Transverse colon (tissue), 4 donors: ENCODE measurements at places on chromosomes 1 and 21.

DNA sequence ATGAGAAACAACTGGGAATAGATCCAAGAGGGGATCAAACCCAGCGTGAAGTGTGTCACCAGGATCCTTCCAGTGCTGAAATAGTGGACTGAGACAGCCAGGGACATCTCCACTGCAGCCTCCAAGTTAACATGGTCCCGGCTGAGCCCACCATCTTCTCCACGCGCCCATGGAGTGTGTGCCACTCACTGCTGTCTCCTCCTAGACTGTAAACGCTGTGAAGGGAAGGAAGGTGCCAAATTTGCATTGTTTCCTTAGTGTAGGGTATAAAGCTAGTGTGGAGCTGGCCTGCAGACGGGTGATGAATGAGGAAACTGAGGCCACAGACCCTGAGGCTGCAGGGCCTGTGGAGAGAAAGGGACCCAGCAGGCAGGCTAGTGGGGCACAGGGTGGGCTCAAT, 183.6 kb downstream of the FOXD2 start:
- no peaks in the 10 kb centered on the region for H3K36me3 ChIP-seq
- no peak overlapping the region for H3K27ac ChIP-seq
- H3K4me3 ChIP-seq: no peak overlapping the region
- H3K27me3 ChIP-seq: no peaks in the 10 kb centered on the region

GRCh38 chr1:117051224-117052064, 8.7 kb upstream of the TTF2 start:
- peak overlapping the region; percentile 4 for H3K4me3 ChIP-seq
- H3K36me3 ChIP-seq: no peaks in the 10 kb centered on the region
- H3K27me3 ChIP-seq: no peaks in the 10 kb centered on the region
- DNase-seq: peak; percentile 66
- H3K4me1 ChIP-seq: peaks cover 16% of the 10 kb centered on the region

- no peak overlapping the region for H3K4me3 ChIP-seq
- no peaks in the 10 kb centered on the region for H3K27me3 ChIP-seq
- no peaks in the 10 kb centered on the region for H3K4me1 ChIP-seq
These were observed 583.5 kb upstream of the ZP4 start for GRCh38 chr1:238474263-238474662.

DNA sequence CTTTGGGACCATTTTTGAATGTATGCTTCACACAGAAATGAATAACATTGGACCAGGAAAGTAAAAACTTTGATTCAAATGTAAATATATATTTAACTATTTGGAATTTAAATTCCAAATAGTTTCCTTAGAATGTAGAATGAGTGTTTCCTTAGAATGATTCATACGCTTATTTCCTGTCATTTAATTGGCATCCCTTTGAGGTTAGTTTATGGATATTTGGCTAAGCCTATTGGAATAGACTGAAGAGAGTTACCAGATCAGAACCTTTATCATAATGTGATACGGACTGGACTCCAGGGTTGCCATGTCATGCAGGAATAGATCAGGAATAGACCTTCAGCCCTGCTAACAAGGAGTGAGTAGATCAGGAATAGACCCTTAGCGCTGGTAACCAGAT, 133.1 kb downstream of the TNNI3K start:
- no peak overlapping the region for H3K27ac ChIP-seq
- no peak for DNase-seq
- H3K4me1 ChIP-seq: no peaks in the 10 kb centered on the region
- H3K4me3 ChIP-seq: no peak overlapping the region

- no peaks in the 10 kb centered on the region for H3K27me3 ChIP-seq
- H3K27ac ChIP-seq: peak overlapping the region; percentile 84
- no peak for DNase-seq
- peaks cover 44% of the 10 kb centered on the region for H3K4me1 ChIP-seq
- H3K36me3 ChIP-seq: no peaks in the 10 kb centered on the region
- H3K4me3 ChIP-seq: no peak overlapping the region
These were observed 76.5 kb downstream of the TENT5C start for GRCh38 chr1:117682372-117682771.
